ENCODE measurements at places on chromosomes 1 and 21. TPM values are rescaled to one million over a fixed set of nuclear protein-coding genes. Genes with fewer than 3 reads are reported as not detected.
A peak's percentile ranks its signal among the peaks of the same experiment; 100 is the strongest.

GRCh38 chr21:32516756-32517649, 68.3 kb downstream of the TCP10L start:
- no peak for DNase-seq

- DNase-seq: no peak
These were observed 4.9 kb upstream of the KIF14 start for GRCh38 chr1:200625381-200625824.

- no peak for DNase-seq
These were observed 66.7 kb upstream of the ANGPTL3 start for GRCh38 chr1:62530516-62531154.

- DNase-seq: no peak
These were observed 2.9 kb downstream of the CD1B start for GRCh38 chr1:158328426-158328825.

Gene C1orf94
- not detected for total RNA-seq

- no peak for DNase-seq
These were observed 35.6 kb upstream of the ID3 start for GRCh38 chr1:23594927-23595353.

- DNase-seq: no peak
These were observed 113.7 kb downstream of the RUNX1 start for GRCh38 chr21:34935452-34935851.

GRCh38 chr1:24168245-24168644, 18.8 kb downstream of the IFNLR1 start:
- no peak for DNase-seq

DNA sequence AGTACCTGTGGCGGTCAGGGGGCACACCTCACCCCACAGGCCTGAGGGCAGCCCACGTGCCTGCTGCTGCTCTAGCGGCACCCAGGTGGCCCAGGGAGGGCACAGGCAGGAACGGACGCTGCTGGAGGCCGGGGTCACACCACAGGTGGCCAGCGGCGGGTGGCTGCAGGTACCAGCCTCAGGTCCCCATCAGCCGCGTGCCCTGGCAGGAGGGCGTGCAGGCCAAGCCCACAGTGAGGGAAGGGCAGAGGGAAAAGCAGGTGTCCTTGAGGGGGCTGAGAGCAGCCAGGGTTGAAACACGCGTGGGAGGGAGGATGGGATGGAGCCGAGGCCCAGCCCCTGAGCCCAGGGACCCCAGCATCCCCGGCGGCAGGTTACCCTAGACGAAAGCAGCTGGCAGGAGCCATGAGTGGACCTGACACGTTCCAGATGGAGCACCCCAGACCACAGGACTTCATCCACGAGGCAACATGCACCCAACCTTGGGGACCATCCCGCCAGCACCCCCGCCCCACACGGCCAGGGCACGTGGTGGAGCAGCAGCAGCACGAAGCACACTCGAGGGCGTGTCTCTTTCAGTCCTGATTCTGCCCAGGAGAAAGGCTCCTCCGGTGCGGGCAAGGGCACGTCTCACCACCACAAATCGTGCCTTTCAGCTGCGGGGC, 3.7 kb downstream of the SLC19A1 start:
- DNase-seq: no peak

DNA sequence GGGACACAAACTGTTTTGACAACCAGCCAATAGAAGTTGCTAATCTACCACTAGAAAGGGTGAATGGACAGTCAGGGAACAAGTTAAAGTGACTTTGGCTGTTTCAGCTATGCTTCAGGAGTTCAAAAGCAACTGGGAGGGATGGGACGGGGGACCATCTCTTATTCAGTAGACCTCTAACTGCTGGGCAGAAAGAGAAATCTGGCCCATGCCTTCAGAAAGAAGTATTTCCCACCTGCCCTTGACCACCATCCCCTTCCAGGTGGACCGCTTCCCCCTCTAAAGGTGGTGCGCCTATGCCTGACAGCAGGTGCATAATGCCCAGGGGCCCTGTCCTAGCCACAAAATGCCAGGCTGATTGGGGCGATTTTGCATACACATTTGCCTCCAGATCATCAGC, 5.2 kb downstream of the ITPKB start:
- no peak for DNase-seq

DNA sequence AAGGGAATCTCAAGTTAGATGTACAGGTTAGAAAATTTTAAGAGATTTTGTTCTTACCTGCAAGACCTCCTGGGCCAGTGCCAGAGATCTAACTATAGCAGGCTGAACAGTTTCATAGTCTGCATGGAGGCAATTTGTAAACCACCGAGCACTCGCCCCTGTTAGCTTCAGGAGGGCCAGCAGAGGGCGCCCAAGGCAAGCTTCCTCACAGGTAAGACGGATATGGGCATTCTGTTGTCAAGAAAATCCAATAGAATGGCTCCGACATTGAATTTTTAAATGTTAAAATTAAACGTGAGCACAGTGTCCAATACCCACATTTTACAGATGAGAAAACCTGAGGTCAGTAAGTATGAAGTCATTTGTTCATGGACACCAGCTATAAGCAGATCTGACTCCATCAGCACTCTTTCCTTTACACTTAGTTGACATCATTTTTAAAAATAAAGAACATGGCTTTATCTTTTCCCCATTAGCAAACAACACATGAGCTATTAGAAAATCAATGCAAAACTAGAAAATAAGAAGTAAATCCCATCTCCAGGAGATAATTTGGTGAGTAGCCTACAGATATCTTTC, 2.2 kb downstream of the REG4 start:
- DNase-seq: peak; percentile 68

GRCh38 chr1:166855558-166855957, 16.3 kb downstream of the POGK start:
- no peak for DNase-seq

Gene ATP1A2
- total RNA-seq: not detected

GRCh38 chr1:1986451-1987141, 17.0 kb downstream of the CFAP74 start:
- no peak for DNase-seq

DNA sequence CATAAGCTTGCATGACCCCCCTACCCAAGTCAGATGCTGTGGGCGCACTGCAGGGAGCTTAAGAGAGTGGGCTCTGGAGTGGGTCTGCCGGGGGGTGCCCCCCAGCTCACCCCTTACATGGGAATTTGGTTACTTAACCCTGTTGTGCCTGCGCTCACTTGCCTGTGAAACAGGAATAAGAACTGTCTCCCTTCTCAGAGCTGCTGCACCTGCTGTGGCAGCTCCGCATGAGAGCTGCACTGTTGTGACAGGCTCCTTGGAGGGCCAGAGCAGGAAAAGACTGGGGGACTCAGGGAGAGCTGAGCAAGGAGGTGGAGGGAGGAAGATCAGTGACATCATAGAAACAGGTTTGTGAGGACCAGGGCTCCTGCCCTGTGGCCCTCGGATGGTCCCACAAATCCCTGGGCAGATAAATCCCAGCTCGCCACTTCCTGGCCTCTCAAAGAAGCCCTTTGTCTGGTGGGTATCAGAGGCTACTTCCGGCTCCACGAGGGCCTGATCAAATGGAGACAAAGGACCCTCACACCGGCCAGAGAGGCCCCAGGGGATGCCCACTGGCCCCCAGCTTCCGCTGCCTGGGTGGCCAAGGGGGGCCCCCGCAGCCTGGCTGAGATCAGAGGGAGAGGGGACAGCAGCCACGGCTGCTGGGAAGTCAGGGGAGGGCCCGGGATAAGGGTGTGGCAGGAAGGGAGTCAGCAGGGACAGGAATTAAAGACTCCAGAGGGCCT, 28.9 kb upstream of the LAPTM5 start:
- DNase-seq: peak; percentile 16

Gene ZNF593OS
- not detected for total RNA-seq

Gene SMIM1
- 4.2 TPM for total RNA-seq

DNA sequence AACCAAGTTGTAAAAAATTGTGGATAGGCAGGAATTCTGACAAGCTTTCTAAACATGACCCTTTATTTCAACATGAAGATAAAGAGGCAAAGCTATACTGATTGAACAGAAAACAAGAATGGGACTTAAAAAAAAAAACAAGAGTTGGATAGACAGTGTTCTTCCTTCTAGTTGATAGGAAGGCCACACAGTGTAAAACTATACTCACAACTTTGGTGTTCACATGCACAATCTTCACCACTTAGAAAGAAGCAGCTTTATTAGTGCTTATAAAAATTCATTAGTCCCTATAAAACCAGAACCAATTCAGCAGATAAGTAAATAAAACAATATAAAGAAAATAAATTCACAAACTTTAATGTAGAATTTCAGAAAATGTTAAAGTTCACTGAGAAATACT, 101.8 kb downstream of the AKT3 start:
- no peak for DNase-seq

Gene RRP1B
- 26.0 TPM for total RNA-seq

Data from Calu3 (cell line).